ENCODE measurements at places on chromosomes 6 and 20. TPM values are rescaled to one million over a fixed set of nuclear protein-coding genes. Genes with fewer than 3 reads are reported as not detected.

DNA sequence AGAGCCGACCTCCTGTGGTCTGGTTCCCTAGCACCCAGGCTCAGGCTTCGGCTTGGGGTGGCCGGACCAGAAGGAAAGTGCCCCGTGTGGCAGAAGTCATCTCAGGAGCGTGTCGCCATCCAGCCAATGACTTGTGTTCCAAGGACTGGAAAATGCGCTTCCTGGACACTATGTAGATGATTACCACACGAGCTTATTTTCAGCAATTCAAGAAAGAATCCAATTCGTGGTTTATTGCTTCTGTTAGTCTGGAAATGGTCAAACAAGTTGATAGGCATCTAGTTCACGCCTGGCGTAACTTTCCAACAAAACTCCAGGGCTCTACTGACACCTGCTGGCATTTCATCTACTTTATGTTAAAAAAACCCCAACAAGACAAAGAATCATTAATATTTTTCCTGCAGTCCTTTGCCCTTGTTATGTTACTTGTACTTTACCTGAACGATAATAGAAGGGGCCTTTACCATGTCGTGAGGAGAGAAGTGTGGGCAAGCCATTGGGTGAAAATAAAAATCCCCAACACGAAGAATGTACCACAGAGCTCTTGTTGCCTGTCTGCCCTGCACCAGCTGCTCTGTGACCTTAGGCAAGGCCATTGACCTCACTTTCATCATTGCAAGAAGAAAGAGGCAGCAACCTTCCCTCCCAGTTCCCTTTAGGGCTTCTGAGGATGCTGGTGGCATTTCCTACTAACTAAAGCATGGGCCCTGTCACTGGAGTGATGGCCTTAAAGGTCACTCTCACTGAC lies 154.7 kb upstream of the LAMP5 start:
- peak; percentile 64 for DNase-seq

DNA sequence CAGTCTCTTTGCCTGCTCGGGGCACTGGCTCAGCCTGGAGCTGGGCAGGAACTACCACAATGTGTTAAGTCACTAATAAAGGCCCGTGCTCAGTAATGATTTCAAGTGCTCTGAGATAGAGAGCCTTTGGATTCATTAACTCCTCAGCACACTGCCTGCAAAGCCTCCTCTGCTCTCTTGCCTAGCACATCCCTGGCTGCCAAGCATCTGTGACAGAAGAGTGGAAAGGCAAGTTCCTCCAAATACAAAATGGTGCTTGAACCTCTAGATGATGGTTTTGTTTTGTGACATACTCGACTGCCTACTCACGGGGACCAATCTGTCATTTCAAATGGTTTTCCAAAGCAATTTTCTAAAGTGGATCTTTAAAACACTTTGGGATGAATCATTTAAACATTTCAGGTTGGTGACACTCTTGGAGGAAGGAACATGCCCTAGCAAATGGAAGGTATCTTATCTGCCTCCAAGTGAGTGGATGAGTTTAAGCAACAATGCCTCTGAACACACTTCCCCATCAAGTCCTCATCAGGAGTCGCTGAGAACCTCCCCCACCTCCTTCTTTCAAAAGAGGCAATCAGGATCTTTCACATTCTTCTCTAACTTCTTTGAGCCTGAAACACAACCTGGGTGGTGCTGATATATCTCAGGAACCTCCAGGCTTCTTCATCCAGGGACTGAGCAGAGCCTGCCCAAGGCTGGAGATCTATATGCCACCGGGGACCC lies 35.8 kb downstream of the METTL24 start:
- peak; percentile 20 for DNase-seq

DNA sequence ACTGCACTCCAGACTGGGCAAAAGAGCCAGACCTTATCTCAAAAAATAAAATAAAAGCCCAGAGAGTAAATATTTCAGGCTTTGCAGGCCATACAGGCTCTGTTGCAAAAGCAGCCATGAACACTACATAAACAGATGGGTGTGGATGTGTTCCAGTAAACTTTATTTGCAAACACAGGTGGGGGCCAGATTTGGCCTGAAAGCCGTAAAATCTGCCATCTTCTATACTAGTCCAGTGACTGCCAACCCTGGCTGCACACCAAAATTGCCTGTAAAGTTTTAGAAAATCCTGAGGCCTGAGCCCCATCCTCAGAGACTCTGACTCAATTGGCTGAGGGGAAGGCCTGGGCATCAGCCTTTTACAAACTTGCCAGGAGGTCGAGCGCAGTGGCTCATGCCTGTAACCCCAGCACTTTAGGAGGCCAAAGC lies 103.6 kb downstream of the ZMYND8 start:
- DNase-seq, result no peak

DNA sequence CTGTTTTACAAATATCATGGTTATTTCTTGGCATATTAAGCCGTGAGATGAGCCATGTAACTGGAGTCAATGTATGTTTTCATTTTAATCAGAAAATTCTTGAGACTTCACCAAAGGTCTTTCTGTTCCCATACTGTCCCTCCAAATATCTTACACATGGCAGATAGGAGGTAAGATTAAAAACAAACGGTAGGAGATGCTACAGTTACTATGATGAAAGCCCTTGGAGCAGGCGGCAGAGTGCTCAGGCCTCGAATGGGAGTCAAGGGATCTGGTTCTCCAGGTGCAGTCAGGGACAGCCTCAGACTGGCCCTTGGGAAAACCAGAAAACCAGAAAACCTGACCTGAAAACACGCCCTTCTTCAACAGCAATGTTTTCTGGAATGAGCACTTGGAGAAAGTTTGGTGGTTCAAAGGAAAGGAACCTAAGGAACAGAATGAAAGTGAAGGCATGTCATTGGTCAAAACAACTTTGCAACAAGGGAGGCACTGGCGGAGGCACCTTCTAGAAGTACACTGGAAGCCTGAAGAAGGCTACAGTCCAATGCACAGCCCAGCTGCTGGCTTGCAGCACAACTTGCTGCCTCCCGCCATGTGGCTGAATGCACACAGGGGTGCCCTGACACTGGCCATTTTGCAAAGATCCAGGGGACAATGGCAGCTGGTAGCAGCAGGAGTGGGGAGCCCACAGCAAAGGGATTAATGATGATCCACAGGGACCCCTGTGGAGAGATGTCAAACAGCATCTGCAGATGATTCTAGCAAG lies 17.4 kb upstream of the FOXO3 start:
- DNase-seq, result no peak

- peak; percentile 84 for DNase-seq
Measured at GRCh38 chr20:31569163-31570020, 35.7 kb upstream of the ID1 start.

The ZBTB46 gene
- polyA plus RNA-seq, result 3.2 TPM

- no peak for DNase-seq
Measured at GRCh38 chr6:166662690-166663089, 35.6 kb upstream of the RPS6KA2 start.

- no peak for DNase-seq
Measured at GRCh38 chr20:890666-891057, 25.5 kb downstream of the ANGPT4 start.

- DNase-seq, result no peak
Measured at GRCh38 chr6:35490821-35491557, 5.9 kb downstream of the TEAD3 start.
